ENCODE measurements at places on chromosomes 5 and 9.
A peak's percentile ranks its signal among the peaks of the same experiment; 100 is the strongest.

DNA sequence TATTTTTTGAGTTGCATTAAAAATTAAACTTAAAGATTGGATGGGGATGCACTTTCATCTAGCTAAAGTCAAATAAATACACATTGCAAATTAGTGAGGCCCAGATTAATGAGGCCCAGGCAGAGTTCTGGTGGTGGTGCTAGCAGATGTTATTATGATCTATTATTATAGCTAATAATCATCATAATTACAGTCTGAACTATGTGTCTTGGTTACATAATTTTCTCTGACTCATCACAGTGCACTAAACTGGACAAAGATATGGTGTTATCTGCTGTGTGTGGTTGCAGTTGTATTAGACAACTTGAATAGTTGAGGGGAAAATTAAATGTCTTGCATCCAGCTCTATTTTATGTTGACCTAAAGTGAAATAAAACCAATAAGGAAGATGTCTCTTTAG, 568.8 kb downstream of the TLR4 start:
- DNase-seq = peak; percentile 53

DNA sequence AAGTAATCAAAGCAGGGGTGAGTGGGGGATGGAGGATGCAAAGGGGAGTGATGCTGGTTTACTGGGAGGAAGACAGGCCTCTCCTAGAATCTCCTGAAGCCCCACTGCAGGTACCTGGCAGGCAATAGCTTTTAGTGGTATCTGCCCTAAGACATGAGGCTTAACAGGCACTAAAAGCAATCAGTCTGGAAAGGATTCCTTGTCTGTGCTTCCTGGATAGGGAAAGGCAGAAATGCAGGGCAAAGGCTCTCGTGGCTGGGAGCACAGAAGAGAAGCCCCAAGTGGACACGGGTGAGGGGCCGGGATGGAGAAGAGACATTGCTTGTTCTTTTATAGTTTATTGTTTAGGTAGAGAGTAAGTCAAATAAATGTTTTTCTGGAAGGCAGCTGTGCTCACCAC, 40.1 kb downstream of the CCNJL start:
- no peak for DNase-seq

DNA sequence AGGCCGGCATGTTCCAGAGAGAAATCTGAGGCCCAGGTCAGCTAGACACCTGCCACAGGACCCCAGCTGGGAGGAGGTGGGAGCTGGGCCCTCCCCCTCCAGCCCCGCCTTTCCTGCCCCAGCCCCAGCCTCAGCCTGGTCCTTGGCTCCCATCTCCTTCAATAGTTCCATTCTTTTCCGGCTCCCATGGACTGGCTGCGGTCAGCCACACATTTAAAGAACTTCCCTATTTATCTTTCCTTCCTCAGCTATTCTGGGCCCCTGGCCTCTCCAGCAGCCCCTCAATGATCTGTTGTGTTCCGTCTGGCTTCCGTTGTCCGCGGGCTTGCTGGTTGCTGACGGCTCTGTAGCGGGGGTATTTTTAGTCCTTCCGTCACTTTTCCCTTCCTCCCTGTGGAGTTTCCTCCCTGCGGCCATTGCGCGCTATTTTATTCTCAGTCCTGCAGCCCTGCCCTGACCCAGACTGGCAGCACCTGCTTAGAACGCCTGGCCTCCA, 73.8 kb downstream of the AMBP start:
- no peak for DNase-seq

- no peak for DNase-seq
Observed at GRCh38 chr5:152094060-152094459, 169.4 kb upstream of the GLRA1 start.

GRCh38 chr5:8316608-8317280, 447.8 kb downstream of the MTRR start:
- DNase-seq = peak; percentile 47

GRCh38 chr5:4737868-4738267, 402.3 kb upstream of the ADAMTS16 start:
- DNase-seq = no peak

DNA sequence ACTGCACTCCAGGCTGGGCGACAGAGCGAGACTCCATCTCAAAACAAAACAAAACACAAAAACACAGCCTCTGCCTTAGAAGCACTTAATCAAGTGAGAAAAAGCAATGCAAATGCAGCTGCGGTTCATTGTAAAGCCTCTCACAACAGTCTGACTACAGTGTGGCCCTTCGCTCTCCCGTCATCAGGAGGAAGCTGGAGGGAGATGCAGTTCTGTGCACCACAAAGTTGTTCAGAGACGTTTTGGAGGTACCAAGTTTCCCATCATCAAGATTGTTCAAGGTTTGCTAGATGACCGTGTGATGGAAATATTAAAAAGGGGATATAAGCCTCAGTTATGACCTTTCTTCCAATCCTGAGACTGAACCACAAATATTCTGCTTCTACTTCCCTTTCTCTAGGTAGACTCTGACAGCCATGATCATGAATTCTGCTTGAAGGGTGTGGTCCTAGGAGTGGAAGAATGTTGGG, 40.9 kb downstream of the SEC61B start:
- no peak for DNase-seq

GRCh38 chr5:113039229-113039933, 62.8 kb downstream of the DCP2 start:
- no peak for DNase-seq

DNA sequence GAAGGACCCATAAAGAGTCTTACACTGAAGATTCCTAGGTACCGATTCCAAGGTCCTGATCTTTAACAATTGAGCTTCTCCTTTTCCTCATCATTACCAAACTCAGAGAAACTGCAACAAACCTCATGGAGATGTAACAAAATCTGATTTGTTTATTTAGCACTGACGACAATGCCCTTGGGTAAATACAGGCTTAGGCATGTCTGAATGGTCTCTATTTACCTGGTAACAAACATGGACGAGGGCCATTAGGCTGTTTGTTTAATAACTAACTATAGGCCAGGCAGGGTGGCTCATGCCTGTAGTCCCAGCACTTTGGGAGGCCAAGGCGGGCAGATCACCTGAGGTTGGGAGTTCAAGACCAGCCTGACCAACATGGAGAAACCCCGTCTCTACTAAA, 333.3 kb downstream of the AGTPBP1 start:
- DNase-seq = no peak

DNA sequence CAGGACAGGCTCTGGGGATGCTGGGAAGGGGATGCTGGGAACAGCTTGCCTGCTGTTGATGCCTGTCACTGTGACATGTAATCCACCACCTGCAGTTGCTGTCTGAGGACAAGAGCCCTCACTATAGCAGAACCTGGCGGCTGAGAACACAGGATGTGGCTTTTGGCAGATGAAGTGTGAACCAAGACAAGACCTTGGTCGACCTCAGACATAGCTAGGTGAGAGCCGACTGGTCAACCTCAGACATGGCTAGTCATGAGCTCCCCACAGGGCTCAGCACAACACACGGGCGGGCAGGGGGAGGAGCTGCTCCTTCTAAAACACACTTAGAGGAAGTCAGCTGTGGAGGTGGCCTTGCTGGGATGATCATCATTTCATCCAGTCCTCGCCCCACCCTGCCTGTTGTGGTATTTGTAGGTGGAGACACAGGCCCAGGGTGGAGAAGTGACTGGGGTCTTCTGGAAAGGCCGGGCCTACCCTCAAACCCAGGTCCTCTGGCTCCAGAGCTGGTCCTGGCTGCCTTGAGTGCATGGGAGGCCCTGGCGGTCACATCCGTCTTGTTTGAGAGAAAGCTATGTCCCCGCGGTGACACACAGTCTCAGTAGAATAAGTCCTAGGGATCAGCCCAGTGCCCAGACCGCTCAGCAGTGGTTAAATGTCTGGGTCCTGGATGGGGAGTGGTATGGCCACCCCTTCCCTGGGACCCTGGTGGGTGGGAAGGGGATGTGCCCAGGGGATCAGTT, 6.1 kb downstream of the SUSD3 start:
- no peak for DNase-seq

DNA sequence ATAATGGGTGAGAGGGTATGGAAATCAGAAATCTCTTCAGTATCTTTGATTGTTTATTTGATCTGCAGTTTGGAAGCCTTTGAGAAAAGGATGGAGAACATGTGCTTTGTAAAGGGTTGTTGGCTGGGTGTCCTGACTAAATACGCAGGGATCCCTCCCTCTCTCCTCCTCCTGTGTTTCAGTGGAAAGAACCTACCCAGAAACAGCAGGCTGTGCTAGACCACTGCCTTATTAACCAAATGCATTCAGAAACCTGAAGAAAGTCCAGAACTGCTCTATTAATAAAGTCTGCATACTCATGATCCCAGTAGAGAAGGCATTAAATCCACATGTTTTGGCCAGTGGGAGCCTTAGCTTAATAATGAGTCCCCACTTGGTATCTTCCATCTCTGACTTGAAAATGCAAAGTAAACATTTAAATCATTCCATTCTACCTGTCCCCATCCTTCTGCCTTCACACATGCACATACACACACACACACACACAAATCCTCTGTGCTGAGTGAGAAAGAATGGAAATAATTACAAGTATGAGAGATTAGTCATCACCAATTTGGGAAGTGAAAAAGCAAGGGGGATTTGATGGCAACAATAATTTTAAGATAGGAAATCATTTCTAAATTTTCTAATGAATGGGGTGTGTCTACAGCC, 10.0 kb upstream of the LECT2 start:
- no peak for DNase-seq

GRCh38 chr9:136197084-136197875, 7.6 kb downstream of the LHX3 start:
- DNase-seq = no peak

DNA sequence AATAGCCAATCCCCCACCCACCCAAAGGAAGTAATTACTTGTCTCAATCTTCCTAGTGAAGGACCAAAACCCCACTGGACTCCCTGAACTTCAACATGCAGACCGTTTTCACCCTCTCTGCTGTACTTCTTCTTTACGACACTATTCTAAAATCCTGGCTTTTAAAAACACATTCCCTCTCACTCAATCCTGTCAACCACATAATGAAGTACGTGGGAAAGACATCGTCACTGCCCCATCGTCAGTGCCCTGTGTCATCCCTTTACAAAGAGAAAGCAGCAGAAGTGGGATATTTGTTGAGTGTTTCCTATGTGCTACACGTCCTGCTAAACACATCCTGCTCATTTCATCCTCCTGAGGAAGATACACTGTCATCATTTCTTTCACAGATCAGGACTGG, 54.2 kb downstream of the MAPKAP1 start:
- no peak for DNase-seq

- no peak for DNase-seq
Observed at GRCh38 chr9:18438951-18439350, 35.0 kb upstream of the ADAMTSL1 start.

DNA sequence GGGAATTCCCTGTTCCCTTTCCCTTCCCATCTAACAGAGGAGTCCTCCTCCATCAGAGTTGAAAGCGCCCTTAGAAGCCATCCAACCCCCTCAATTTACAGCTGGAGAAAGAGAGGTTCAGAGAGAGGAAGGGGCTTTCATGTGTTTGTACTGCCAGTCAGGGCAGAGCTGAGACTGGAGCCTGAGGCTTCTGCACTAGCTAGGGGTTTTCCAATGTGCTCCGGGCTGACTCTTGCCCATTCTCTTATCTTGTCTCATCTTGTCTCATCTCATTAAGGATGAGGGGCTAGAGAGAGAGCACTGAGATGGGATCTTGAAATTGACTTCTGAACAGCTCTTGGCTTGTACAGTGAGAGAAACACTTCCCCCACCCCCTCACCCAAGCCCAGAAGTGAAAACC, 67.4 kb upstream of the SHB start:
- no peak for DNase-seq

DNA sequence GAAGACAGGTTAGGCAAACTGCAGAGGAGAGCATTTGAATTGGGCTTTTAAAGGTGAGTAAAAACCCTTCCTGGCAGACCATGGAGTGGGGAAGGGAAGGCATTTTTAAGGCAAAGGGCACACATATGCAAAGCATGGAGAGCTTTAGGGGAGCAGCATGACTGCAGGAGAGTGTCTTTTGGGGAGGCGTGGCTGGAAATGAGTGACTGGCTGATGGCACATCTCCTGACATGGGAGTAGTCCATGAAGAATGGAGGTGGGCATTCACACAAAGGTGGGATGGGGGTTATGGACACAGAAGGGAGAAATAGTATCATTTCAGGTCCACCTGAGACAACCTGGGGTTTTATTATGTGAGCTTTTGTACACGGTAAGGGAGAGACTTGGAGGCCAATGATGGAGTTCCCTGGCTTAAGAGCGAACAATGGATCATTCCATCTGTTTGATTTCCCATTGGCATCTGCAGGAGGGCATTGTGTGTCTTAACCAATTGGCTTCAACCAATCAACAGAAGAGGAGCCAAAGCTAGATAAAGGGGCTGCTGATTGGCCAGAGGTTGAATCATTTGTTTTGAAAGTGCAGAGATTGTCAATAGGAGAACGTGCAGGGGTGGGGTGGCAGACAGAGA, 2.1 kb downstream of the NSG2 start:
- no peak for DNase-seq

DNA sequence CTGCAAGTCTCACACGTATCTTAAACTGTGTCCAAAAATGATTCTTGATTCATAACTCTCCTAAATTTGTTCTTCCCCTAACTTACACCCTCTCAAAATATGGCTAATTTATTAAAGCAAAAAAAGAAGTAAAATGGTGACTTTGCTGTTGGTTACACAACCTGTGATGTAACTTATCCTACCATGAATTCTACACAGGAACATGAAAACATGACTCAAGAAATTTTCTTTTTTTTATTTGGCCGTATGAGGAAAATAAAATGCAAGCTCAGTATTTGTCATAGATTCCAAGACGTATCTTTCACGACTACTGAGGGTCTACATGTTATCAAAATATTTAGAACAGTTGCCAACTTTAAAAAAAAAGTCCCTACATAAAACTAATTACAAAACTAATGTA, 9.2 kb downstream of the LIFR start:
- DNase-seq = no peak

DNA sequence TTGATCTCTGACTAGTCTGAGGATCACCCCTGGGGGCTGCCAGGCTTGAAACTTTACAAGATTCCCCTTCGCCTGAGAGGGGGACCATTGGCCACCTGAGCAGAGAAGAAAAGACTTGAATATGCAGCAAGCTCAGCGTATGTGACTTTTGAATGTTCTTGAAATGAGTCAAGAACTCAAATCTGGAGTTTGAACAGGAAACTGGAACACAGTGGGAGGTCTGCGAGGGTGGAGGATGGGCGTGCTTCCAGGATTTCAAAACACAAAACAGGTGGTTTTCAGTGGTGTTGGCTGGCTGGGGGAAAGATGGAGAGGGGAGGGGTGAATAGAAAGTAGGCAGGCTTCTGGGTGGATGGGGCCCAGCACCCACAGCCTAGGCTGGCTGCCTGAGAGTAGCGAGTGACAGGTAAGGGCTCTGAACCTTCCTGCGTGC, 40.6 kb downstream of the TMEM174 start:
- DNase-seq = no peak

- no peak for DNase-seq
Observed at GRCh38 chr5:76960004-76960625, 7.3 kb downstream of the CRHBP start.

DNA sequence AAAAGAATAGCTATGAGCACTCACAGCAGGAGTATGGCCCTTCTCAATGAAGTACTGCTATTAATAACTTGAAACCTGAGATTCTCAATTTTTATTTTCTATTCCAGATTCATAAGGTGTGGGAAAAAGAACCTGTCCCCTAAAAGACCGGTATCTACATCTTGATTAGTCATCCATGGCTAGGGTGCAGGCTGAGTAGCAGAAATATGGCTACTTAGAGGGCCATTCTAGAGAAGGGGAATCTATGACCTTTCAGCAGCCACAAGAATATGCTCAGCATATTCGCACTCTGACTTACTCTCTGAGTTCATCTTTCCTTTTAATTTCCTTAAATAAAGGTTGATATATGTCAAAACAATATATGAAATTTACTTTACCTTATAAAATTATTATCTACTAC, 27.7 kb downstream of the WDR36 start:
- no peak for DNase-seq

All from NCI-H1417 treated with DMSO at 0.1 percent for 48 hours (cell line).